ENCODE measurements at places on chromosomes 4 and X. TPM values are rescaled to one million over a fixed set of nuclear protein-coding genes. Genes with fewer than 3 reads are reported as not detected.

DNA sequence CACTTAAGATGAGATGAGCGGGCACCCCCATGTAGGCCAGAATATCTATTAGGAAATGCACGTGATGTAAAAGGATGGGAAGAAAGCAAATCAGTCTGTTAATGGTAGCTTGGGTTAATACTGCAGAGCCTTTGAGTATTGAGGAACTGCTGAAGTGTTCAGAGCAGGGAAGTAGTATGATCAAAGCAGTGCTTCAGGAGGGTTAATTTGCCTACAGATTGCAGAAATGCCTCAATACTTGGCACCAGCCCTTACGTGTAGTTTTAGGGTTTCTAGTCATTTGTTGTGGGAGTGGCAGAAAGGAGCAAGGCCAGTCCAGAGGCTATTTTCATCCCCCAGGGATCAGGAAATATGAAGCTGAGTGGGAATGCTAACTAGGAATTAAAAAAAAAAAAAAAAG, 19.7 kb downstream of the ZFX start:
- peaks cover 6% of the 10 kb centered on the region for H3K4me1 ChIP-seq
- no peaks in the 10 kb centered on the region for H3K27me3 ChIP-seq
- peaks cover 2% of the 10 kb centered on the region for H3K36me3 ChIP-seq
- H3K27ac ChIP-seq: no peak overlapping the region
- DNase-seq: no peak
- no peak overlapping the region for H3K4me3 ChIP-seq

DNA sequence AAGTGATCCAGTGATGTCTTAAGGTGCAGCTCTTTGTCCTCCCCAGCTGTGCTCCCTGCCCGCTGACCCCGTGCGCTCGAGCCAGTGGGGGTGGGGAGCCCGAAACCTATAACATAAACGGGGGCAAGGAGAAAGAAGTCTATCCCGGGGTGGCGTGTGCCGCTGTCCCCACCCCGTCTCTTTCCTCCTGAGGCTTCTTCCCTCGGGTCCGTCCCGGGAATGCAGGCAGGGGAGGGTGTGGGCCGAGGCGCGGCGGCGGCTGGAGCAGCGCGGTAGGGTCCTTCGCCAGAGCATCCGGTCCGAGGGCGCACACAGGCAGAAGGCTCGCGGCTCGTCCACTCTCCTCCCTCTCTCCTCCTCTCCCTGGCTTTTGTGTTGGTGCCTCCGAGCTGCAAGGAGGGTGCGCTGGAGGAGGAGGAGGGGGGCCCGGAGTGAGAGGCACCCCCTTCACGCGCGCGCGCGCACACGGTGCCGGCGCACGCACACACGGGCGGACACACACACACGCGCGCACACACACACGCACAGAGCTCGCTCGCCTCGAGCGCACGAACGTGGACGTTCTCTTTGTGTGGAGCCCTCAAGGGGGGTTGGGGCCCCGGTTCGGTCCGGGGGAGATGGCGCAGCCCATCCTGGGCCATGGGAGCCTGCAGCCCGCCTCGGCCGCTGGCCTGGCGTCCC, at the start of gene RAB33A:
Gene RAB33A, plus strand, starts transcription at position 517 of the 681 bp plus-strand sequence. Its CDS starts 101 bp downstream, at position 618.
- peaks cover 40% of the 10 kb centered on the region for H3K4me1 ChIP-seq
- peak; percentile 21 for DNase-seq
- no peaks in the 10 kb centered on the region for H3K27me3 ChIP-seq
- H3K36me3 ChIP-seq: no peaks in the 10 kb centered on the region
- peak within 1 kb of the TSS; percentile 80 for H3K27ac ChIP-seq

DNA sequence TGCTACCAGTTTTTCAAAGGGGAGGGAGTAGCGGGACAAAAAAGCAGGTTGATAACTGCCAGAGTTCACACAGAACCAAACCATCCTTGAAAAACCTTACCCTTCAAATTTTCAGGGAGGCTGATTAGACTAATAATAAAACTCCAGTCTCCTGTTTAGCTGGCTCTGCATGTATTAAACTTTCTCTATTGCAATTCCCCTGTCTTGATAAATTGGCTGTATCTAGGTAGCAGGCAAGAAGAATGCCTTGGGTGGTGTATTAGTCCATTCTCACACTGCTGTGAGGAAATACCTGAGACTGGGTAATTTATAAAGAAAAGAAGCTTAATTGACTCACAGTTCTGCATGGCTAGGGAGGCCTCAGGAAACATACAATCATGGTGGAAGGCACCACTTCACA, 18.1 kb upstream of the PLP1 start:
- H3K4me1 ChIP-seq: no peaks in the 10 kb centered on the region
- H3K4me3 ChIP-seq: no peak overlapping the region
- H3K27ac ChIP-seq: no peak overlapping the region
- DNase-seq: no peak
- no peaks in the 10 kb centered on the region for H3K36me3 ChIP-seq

DNA sequence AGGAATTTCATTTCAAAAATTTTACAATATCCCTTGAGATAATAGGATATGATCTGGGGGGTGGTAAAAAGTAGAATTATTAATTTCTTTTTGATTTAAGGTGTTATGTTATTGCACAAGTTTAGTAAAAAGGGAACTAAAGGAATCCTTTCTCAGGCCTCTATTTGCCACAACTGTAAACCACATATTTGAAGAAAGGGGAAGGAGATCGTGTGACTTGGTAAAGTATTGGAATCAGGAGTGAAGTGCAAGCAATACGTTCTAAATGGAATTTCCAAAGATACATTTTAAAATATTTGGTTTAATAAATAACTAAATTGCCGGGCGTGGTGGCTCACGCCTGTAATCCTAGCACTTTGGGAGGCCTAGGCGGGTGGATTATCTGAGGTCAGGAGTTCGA, 35.3 kb upstream of the SCRG1 start:
- no peaks in the 10 kb centered on the region for H3K27me3 ChIP-seq
- H3K36me3 ChIP-seq: no peaks in the 10 kb centered on the region
- H3K27ac ChIP-seq: no peak overlapping the region

DNA sequence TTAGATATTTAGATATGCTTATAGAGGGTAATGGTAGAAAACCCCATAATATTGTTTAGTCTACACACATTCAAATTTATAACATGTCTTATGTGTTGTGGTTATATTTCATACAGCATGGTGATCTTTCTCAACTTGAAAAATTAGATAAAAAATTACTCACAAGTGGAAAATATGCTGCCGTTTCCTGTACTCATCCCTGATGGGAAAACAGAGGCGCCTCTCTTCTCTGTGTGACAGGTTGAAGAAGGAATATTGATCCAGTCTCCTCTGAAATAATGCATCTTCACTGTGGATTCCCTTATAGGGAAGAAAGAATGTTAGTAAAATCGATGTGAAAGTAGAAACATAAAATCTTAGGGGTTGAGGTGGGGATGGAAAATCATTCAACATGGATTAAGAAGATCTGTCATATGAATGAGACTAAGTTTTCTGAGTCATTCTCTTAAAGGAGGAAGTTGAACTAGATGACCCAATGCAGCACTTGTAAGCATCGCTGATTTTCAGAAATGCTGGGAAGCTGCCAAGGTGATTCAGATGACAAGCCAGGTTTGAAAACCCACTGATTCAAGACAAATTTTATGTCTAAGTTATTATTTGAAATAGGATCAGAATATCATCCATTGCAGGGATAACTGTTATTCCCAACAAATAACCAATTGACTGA, 70.7 kb downstream of the ANKRD50 start:
- no peak overlapping the region for H3K27ac ChIP-seq
- H3K4me1 ChIP-seq: no peaks in the 10 kb centered on the region
- H3K36me3 ChIP-seq: no peaks in the 10 kb centered on the region
- no peak for DNase-seq
- H3K27me3 ChIP-seq: no peaks in the 10 kb centered on the region
- no peak overlapping the region for H3K4me3 ChIP-seq

- no peaks in the 10 kb centered on the region for H3K4me1 ChIP-seq
- no peak overlapping the region for H3K27ac ChIP-seq
These were observed 91.5 kb upstream of the ANKRD50 start for GRCh38 chr4:124804041-124804440.

DNA sequence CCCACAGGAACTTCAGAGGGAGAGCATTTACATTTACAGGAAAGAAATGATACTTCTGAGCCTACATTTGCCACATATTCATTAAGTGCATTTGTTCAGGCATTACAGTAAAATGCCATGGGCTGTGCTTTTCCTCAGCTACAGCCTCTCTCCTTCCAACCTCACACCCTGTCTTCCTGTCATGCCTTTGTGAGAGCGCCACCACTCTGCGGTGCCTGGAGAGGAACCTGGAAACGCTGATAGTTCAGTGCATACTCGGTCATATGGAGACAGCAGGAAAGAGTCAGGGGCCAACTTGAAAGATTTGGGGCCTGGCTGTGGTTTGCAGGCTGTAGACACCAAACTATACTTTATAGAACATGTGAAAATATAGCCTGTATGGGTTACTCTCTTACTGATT, 40.5 kb downstream of the NFKB1 start:
- no peak for DNase-seq
- peaks cover 5% of the 10 kb centered on the region for H3K4me1 ChIP-seq
- no peaks in the 10 kb centered on the region for H3K27me3 ChIP-seq
- H3K36me3 ChIP-seq: peaks cover 46% of the 10 kb centered on the region

DNA sequence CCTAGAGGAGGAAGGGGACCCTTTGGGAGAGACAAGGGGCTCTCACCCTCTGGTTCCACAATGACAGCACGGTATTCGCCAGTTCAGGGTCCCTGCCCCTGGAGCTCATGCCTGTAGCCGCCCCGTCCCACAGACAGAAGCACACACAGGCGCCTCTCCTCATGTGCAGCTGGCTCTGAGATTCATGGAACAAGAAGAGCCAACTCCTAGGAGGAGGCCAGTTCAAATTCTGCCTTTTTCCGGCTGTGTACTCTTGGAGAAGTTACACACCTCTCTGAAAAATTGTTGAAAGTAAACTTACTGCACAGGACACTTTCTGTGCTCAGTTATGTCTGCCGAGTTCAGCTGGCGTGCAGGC, 15.3 kb downstream of the BLOC1S4 start:
- no peaks in the 10 kb centered on the region for H3K4me1 ChIP-seq
- no peaks in the 10 kb centered on the region for H3K36me3 ChIP-seq
- H3K27me3 ChIP-seq: no peaks in the 10 kb centered on the region
- DNase-seq: no peak
- H3K4me3 ChIP-seq: no peak overlapping the region

- no peak overlapping the region for H3K4me3 ChIP-seq
- no peaks in the 10 kb centered on the region for H3K36me3 ChIP-seq
- DNase-seq: no peak
- no peak overlapping the region for H3K27ac ChIP-seq
- no peaks in the 10 kb centered on the region for H3K4me1 ChIP-seq
These were observed 263.0 kb upstream of the TAPT1 start for GRCh38 chr4:16489226-16489625.

GRCh38 chr4:40629401-40630334, at the start of gene RBM47:
RBM47 (minus strand) TSS chr4:40629864; CDS start chr4:40438893, 190,971 bp downstream.
- DNase-seq: peak; percentile 46
- H3K27me3 ChIP-seq: peaks cover 5% of the 10 kb centered on the region

GRCh38 chrX:118978451-118978850, 4.0 kb downstream of the LONRF3 start:
- peaks cover 26% of the 10 kb centered on the region for H3K4me1 ChIP-seq
- H3K27ac ChIP-seq: no peak overlapping the region

DNA sequence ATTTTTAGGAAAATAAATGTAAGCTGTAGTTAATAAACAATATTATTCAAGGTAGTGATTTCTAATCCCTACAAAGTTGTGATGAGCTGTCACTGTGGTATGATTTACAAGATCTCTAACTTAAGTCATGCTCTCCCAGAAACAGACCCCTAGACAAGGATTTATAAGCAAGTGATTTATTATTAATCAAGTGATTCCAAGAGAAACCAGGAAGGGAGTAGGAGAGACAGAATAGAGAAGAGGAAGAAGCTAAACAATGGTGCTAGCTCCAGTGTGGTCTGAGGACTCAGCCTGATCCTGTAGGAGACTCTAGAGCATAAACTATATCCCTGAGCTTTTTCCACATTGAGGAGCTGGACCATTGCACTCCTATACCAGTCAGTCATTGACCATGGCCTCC, 73.1 kb downstream of the SYTL5 start:
- H3K4me1 ChIP-seq: no peaks in the 10 kb centered on the region
- no peak overlapping the region for H3K27ac ChIP-seq
- no peak for DNase-seq
- H3K36me3 ChIP-seq: no peaks in the 10 kb centered on the region
- H3K27me3 ChIP-seq: no peaks in the 10 kb centered on the region
- H3K4me3 ChIP-seq: no peak overlapping the region

DNA sequence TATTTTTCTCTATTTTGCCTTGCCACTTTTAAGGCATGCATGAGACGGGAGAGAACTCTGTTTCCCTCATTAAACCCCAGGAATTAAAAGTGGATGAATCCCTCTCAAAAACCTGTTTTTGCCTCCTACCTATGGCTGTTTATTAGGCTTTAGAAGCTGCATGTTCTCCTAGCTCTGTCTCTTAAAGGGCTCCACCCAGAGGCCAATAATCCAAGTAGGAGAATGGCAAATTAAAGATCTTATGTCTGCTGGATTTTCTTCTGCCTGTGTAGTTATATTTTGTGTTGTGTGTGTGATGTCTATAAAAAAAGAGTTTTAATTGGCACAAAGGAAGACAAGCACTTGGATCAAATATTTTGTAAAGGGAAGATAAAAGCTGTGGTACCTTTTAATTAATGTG, 32.4 kb downstream of the MAGEC1 start:
- no peak overlapping the region for H3K27ac ChIP-seq
- H3K36me3 ChIP-seq: no peaks in the 10 kb centered on the region
- H3K4me3 ChIP-seq: no peak overlapping the region
- DNase-seq: no peak
- no peaks in the 10 kb centered on the region for H3K4me1 ChIP-seq
- H3K27me3 ChIP-seq: no peaks in the 10 kb centered on the region

- no peak for DNase-seq
- H3K27ac ChIP-seq: no peak overlapping the region
- H3K4me3 ChIP-seq: no peak overlapping the region
- no peaks in the 10 kb centered on the region for H3K27me3 ChIP-seq
- H3K4me1 ChIP-seq: no peaks in the 10 kb centered on the region
These were observed 28.4 kb upstream of the CLCN4 start for GRCh38 chrX:10128386-10128785.

DNA sequence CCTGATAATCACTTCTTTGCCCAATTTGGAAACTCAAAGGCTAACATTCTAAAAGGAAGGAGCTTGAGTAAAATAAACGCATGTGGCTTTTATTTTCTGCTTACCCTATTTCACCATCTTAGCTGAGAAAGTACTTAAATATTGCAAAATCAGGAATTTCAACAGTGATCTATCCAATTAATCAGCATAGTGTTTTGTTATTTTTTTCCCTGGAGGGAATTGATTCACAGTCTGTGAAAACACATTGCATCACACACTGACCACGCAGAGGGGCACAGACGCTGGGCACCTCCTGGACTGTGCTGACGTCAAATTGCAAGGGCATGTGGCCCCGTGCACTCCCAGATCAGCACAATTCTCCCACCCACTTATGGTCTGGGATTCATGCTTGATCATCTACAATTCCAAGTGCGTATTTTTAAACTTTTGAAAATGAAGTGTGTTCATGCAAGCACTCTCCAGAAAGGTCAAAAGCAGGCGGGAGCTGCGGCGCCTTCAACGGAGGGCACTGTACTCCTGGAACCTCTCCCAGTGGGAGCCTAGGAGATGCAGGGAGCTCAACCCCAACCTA, 320.6 kb upstream of the PPARGC1A start:
- H3K36me3 ChIP-seq: no peaks in the 10 kb centered on the region
- H3K4me1 ChIP-seq: no peaks in the 10 kb centered on the region
- no peak overlapping the region for H3K27ac ChIP-seq
- no peaks in the 10 kb centered on the region for H3K27me3 ChIP-seq

The PSAPL1 gene
- total RNA-seq: not detected

The POU3F4 gene
- not detected for total RNA-seq

The PLK4 gene
- 3.9 TPM for total RNA-seq

The DDX3X gene
- total RNA-seq: 1,054 TPM

The RBM47 gene
- total RNA-seq: 3.9 TPM

The SPANXN3 gene
- total RNA-seq: not detected

The NALF2 gene
- not detected for total RNA-seq

The SPRY1 gene
- total RNA-seq: 9.5 TPM

The MSANTD1 gene
- 1.8 TPM for total RNA-seq

The SLC2A9 gene
- 3.9 TPM for total RNA-seq

The CXCL5 gene
- total RNA-seq: 1.5 TPM

Data from natural killer cell (primary cell).